D341Med (cell line): ENCODE measurements at places on chromosomes 13 and 19.

DNA sequence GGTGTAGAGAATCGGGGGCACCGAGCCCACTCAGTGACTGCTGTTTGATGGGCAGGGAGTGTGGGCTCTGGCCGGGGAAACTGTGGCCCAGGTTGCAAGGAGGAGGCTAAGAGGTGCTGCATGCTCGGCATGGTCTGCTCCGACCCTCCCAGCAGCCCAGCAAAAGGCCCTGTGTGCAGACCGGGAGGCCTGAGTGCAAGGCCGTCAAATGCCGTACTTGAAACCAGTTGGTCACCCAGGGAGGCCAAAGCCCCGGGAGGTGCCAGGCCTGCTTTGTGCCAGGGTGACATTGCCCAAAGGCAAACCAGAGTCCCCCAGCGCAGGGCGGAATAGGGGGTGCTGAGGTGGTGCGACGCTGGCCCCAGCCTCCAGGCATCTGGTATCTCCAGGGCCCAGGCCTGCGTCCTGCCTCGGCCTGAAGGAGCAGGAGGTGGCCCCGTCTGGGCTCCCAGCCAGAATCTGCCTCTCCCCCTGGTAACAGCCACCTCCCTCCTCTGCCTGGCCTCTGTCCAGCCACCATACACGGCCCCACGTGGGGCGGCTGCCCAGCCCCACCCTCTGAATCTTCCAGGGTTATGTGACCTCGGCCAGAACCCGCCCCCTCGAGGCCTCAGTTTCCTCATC, 4.0 kb downstream of the PIK3R2 start:
- DNase-seq, result peak; percentile 79

DNA sequence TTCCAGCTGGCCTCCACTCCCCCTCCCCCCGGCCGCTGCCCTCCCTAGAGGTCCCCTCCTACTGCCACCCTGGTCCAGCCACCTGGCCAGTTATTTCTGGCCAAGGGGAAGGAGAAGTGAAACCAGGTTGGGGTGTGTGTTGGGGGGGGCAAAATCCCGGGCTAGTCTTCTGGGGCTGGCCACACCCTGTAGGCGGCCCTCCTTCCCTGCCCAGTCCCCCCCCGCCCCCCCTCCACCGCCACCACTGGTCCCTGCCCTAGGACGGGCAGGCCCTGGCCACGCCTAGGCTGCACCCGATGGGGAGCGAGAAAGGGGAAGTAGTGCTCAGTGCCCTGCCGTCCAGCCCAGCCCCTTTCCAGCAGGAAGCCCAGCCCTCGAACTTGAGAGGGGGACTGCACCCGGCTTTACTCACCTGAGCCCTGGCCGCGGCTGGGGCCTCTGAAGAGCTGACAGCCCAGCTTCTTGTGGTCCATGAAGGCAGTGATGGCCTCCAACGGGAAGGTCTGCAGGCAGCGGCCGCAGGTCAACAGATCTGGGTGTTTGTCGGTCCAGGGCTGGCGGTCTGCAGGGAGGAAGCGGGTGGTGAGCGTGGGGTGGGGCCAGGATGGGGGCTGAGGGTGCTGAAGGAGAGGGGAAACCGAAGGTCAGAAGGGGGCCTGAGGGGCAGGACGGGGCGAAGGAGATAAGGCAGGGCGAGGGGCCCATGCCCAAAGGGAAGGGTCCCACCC, 813 bp downstream of the ZNF296 start:
- DNase-seq, result peak; percentile 68

GRCh38 chr13:106835477-106835876, 267.5 kb upstream of the ARGLU1 start:
- no peak for DNase-seq

- DNase-seq, result no peak
These were observed 29.8 kb upstream of the RAP2A start for GRCh38 chr13:97403893-97404750.

DNA sequence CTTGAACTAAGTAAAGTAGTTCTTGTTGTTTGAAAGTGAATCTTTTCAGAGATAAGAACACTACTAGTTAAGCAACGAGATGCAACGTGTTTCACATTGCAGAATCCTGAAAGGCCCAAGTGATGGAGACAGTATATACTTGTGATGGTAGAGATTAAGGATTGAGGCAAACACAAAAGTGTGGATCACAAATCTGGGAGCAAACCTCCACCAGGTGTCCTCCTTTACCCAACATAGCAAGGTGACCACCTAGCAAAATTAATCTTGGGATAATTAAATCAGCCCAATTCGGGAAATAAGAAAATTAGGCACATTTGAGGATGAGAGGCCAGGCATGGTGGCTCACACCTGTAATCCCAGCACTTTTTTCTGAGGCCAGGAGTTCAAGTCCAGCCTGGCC, 563.9 kb downstream of the DACH1 start:
- peak; percentile 20 for DNase-seq

- DNase-seq, result no peak
These were observed 39.1 kb downstream of the LATS2 start for GRCh38 chr13:21022056-21022979.

DNA sequence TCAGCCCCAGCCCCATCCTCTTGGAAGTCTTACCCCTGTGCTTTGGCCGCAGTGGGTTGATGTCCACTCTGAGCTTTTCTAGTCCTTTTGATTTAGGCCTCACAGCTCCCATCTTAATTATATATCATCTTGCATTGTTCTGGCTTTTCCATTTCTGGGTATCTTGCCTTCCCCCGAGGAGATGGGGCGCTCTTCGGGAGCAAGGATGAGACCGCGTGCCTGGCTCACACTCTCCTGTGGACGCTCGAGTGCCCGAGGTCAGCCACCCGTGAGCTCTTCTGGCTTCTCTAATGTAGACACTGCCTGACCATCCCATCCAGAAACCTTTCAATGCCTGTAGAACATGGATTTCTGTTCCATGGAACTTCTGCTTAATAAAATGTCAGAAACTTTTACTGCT, 53.5 kb upstream of the GPR183 start:
- DNase-seq, result no peak

DNA sequence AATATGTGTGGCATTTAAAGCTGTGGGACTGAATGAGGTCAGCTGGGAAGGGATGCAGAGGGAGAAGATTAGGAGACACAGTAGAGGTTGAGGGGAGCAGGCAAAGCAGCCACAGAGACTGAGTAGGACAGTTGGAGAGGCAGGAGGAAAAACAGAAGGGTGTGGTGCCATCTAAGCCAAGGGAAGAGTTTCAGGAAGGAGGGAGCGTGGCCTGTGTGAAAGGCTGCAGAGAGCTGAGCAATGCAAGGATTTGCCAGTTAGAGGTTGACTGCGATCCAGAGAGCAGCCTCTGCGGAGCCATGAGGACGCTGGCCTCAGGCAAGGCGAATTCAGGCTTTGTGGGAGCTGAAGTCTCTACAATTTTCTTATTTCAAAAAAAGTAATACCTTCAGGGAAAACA, 28.9 kb downstream of the SOX21 start:
- no peak for DNase-seq

GRCh38 chr19:38559428-38560401, 58.0 kb downstream of the MAP4K1 start:
- DNase-seq, result no peak

DNA sequence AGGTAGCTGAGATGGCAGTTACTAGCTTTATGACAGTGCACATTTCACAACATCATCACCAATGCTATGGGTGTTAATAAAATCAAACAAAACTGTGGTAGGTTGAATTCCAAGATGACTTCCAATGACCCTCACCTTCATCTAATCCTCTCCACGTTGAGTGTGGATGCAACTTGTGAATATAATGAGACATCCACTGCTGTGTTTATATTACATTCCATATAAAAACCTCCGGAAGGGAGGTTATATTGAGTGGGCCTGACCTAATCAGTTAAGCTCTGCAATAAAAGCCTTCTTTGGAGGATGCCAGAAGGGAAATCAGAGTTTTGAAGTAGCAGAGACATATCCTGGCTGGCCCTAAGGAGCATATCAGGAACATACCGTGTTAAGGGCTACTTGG, 25.6 kb upstream of the CSNK1A1L start:
- DNase-seq, result no peak

DNA sequence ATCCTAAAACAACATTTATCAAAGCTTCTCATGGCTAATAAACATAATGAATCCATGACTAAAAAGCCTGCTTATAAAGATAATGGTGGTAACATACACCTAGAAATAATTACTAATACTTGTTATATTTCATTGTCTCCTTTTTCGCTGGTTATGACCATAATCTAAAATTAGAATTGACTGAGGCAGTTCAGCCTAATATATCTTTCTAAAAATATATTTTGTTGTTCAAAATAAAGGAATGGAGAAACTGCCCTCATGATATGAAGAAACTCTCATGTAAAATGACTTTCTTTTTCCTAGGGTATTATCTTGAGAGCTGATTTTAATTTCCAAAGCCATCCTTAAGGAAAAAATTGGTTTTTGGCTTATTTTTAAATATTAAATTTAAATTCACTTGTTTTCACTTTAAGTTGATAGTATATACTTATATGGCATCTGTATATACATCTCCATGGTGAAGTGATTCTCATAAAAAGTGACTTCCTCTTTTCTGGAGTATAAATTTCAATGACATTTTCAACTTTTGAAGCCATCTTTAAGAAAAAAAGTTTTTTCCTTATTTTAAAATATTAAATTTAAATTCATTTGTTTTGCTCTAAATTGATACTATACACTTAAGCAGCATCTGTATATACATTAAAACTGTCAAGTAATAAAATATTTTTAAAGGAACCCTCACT, 204.6 kb downstream of the VWA8 start:
- no peak for DNase-seq

GRCh38 chr19:54124393-54124792, 8.8 kb downstream of the PRPF31 start:
- no peak for DNase-seq

DNA sequence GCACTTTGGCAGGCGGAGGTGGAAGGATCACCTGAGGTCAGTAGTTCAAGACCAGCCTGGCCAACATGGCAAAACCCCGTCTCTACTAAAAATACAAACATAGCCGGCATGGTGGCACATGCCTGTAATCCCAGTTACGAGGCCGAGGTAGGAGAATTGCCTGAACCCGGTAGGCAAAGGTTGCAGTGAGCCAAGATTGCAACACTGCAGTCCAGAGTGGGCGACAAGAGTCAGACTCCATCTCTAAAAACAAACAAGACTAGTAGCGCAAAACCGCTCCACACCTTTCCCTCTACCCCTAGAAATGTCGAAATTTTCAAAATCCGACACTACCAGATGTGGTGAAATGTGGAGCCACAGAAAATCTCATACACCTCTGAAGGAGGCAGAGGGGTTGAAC, 11.2 kb upstream of the TYROBP start:
- DNase-seq, result no peak

DNA sequence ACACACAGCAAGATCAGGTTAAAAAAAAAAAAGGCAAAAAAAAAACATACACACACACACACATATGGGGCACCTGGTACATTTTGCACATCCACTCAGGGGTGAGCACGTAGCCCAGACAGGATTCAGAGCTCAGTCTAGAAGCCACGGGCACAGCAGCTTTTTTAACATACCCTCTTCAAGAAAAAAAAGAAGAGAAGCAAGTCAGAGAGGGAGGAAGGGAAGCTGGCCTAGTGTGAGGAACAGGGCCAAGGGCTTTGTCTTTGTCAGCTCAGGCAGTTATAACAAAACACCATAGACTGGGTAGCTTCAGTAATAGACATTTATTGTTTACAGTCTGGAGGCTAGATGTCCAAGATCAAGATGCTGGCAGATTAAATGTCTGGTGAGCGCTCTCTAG, 2.3 kb upstream of the TPM4 start:
- no peak for DNase-seq

DNA sequence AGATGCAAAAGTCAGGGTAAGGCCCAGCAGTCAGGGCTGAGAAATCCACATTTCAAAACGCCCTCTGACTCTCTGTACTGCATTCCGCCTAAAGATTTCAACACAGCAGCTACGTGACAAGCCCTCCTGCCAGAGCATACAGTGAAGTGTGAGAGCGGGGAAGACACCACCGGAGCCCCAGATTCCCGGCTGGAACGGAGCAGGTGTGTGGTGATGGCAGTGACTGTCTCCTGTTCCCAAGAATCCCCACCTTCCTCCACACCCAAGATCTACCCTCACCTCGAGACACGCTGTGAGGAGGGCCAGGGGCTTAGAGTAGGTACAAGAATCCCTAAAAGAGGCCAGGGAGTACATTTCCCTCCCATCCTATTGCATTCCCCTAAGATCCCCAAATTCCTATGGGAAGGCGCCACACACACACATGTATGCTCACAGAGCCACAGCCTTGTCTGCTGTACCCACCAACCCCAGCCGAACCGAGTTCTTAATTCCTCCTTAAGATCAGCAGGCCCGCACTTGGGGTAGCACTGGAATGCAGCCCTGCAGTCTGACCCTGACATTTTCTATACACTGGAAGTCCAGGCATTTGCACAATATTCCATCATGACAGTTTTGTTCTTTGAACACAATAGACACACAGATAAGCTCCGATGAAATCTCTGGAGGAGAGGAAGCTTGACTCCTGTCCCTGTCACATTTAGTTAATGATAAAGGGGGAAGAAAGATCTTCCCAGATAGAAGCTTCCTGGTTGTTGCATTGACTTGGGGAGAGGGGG, 102.9 kb downstream of the FOXO1 start:
- no peak for DNase-seq

DNA sequence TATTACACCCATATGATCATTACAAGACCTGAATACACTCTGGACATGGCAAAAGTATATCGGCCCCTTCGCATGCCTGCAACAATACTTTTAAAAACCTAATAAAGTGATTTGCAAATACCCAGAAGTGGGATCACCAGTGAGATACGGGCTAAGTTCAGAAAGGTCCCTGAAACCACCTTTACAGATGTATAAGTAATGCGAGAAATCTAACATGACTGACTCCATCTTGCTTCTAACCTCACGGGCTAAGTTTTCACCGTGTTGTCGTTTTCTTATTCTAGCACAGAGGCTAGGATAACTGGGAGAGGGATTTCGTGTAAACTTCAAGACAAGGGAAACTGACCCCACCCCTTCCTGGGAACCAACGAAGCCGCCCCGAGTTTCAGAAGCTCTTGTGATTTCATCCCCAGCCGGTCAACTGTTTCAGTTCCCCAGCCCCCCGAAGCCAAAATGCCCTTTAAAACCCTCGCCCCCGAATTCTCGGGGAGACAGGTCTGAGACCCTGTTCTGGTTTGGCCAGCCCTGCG, 703 bp downstream of the NEK3 start:
- DNase-seq, result no peak

- DNase-seq, result no peak
These were observed 118.7 kb downstream of the FRY start for GRCh38 chr13:32150239-32150638.

DNA sequence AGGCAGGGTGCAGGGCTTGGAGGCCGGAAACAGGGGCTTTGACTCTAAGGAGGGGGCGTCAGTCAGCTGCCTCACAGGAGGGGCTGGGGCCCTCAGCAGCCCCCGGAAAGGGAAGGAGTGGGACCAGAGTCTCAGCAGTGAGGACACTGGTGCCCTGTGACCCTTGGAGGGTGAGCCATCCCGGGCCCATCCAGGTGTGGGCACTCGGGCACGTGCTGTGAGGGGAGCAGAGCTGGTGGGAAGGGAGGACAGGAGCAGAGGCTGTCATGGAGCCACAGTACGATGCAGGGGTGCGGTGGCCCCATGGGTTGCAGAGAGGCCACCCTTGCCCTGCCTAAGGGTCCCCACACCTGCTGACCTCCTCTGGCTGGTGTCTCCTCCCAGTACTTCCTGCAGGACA, 19.1 kb upstream of the ZNF544 start:
- no peak for DNase-seq

- no peak for DNase-seq
These were observed 1.2 kb downstream of the S1PR4 start for GRCh38 chr19:3179739-3180293.

- no peak for DNase-seq
These were observed 40.6 kb downstream of the DCLK1 start for GRCh38 chr13:36090592-36090991.

- peak; percentile 99 for DNase-seq
These were observed at the start of gene PIP5K1C for GRCh38 chr19:3700242-3701032. Gene PIP5K1C, minus strand, starts transcription at chr19:3700468. Its CDS starts 78 bp downstream, at chr19:3700390.
